ENCODE measurements at places on chromosomes 1 and 21. TPM values are rescaled to one million over a fixed set of nuclear protein-coding genes. Genes with fewer than 3 reads are reported as not detected.

The DNASE2B gene
- not detected for total RNA-seq

GRCh38 chr1:203440771-203441170, 34.8 kb upstream of the PRELP start:
- DNase-seq, result peak; percentile 80

The CASQ1 gene
- total RNA-seq, result 473 TPM

The S100A2 gene
- 1.1 TPM for total RNA-seq

The ACTN2 gene
- 3,176 TPM for total RNA-seq

- DNase-seq, result no peak
Observed at GRCh38 chr1:114082867-114083585, 70.6 kb downstream of the SYT6 start.

GRCh38 chr1:43686801-43687200, 20.5 kb upstream of the ST3GAL3 start:
- no peak for DNase-seq

DNA sequence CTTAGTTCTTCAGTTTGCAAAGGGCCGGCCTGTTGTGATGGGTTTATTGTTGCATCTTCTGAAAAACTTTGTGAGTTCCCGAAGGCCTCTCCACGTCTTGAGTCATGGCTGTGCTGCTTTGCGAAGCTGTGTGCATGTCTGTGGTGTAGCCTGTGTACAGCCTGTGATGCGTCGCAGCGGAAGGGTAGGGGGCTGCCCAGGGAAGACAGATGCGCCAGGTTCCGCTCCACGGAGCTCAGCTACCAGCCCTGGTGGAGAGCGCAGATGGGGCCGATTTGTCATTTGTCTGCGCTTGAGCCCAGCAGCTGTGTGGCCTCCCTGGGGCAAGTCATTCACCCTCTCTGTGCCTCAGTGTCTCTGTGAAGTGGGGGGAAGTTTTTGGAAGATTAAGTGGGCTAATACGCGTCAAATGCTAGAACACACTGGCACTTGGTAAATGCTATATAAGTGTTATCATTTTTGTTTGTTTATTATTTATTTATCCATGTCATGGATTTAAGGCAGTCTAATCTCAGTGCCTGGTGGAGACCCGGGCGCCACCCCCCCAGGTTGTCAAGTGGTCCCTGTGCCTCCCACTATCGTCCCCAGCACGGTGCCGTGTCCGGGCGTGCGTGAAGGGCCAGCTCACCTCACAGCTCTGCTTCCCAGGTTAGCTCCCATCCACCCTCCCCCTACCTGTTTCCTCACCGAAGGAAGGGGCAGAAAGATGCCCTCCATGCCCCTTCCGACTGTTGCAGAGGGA, 8.4 kb downstream of the PDE9A start:
- no peak for DNase-seq

The VCAM1 gene
- 2.1 TPM for total RNA-seq

- no peak for DNase-seq
Observed at GRCh38 chr1:175088525-175088951, 20.9 kb downstream of the TNN start.

DNA sequence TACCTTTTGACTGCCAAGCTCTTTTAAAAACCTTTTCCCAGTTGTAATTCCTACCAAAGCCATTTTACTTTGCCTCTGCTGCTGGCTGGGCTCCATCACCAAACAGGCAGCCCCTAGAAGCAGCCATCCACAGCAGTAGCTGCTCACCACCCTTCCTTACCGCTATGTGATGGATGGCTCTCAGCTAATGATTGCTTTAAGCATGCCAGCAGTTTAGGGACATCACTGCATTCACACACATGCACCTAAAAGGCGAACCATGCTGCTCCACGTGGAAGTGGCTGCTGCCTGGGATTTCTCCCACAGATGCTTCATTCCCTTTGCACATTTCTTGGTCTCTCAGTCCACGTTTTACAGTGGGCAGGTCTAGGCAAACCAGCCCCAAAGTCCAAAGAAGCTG, 46.3 kb upstream of the PDE9A start:
- no peak for DNase-seq

GRCh38 chr1:248914796-248915381, 8.9 kb downstream of the PGBD2 start:
- DNase-seq, result no peak

DNA sequence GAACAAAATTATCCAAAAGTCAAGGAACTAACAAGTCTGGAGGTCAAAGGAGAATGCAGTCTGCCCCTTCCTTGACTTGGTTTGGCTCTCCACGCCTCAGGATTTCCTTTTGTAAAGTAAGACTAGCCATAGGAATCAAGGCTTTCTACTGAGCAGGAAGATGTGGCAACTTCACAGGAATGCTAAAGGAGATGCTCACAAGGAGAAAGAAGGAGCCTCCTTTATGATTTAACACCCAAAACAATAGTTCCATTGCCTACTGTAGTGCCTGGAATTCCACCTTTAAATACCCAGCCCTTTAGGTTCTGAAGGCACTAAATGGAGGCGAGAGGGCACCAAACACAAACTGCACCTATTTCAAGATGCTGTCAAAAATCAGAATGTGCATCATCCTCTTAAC, 176.3 kb upstream of the NFIA start:
- DNase-seq, result no peak

DNA sequence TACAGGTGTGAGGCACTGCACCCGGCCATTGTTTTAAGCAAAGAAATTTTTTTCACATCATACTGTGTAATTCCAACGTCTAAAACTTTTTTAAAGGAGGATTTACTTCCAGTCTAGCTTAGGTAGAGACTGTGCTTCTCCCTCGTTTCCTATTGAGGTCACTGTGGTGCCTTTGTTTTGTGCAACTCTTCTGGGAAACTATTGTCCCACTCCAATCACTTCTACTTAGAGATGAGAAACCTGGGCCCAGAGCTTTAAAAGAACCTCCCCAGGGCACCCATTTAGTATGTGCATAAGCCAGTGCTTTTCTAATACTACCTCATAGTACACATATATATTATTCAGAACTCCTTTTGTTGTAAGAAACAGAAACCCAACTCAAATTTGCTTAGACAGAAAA, 120.0 kb upstream of the ZNF644 start:
- DNase-seq, result no peak

Data from psoas muscle (tissue), 8 donors.